RCC 7860 (cell line): ENCODE measurements at places on chromosomes 4 and X.

DNA sequence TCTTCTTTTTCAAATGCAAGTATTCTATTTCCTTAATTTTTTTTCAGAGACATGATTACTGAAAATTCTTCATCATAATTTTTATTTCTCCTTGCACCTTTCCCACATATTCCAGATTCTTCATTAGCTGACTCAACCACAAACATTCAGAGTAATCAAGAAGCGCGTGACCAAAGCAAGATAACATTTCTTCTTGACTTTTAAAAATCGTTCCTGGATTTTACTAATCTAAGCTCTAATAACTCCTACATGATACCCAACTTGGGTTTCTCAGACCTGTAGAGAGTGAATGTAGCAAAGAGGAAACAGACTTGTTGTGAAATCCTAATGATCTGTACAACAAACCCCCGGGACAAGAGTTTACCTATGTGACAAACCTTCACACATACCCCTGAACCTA lies 615.0 kb downstream of the TMA16 start:
- DNase-seq = no peak

- DNase-seq = no peak
Measured at GRCh38 chrX:19772096-19772821, 115.1 kb downstream of the SH3KBP1 start.

- DNase-seq = no peak
Measured at GRCh38 chr4:150976478-150977118, 38.5 kb downstream of the LRBA start.

DNA sequence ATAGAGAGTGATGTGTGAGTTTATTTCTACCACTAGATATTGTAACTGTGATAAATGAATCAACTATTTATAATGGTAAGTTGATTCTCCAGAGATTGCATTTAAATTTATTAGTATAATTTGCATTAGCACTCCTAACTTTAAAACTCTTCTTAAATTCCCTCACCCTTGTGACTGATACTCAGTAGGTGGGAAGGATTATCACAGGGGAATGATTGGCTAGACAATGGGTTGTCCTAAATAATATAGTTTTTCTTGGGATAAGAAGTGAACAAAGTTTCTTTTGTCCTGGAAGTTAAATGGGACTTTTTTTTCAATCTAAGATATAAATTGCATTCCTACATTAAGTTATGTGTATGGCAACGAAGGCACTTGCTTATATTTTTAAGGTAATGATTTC lies 169.2 kb upstream of the PITX2 start:
- no peak for DNase-seq
